ENCODE measurements at places on chromosomes 12 and 14.
A peak's percentile ranks its signal among the peaks of the same experiment; 100 is the strongest.

GRCh38 chr12:1863823-1864222 is 43.5 kb downstream of the LRTM2 start:
- DNase-seq: no peak

DNA sequence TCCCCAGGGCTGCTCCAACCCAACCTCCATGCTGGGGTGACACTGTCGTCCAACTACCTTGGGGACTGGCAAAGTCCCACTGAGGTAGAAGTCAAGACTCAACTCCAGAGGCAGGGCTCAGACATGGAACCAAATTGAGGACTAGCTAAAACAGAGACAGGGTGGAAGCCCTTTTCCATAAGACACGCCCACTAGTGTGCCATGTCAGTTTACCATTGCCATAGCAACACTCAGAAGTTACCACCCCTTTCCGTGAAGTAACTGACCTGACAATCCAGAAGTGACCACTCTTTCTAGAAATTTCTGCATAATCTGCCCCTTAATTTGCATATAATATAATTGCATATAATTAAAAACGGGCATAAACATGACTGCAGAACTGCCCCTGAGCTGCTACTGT is 409.6 kb downstream of the MED13L start:
- no peak for DNase-seq

DNA sequence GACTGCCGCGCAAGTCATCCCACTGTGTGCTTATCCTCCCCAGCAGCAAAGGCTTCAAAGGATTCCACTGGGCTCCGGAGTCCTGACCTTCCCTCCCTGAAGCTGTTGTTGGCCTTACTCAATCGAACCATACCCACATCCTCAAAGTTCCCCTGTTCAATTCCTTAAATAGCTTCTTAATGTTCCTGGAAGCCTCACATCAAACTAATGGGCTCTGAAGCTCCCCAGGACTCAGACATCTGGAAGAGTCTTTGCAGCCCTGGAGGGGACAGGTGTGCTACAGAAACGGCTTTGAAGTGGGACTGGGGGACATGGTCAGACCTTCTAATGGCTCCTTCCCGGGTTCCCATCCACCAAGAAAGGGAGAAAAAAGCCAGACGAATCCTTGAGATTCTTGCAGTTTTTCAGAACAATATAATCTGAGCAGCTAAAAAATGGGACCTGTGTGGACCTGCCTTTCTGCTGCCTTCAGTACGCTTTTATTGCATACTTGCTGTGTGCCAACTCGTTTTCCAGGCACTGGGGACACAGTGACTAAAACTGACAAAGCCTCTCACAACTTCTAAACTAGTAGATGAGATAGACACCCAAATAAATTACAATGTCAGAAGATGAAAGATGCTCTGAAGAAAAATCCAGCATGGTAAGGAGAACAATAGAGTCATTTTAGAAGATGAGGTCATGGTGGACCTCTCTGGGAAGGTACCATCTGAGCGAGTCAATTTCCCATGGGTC is 204.5 kb downstream of the MON2 start:
- no peak for DNase-seq

GRCh38 chr12:1655225-1655788 is 26.3 kb downstream of the WNT5B start:
- no peak for DNase-seq

- no peak for DNase-seq
Observed at GRCh38 chr14:94598816-94599655, 13.2 kb upstream of the SERPINA3 start.

DNA sequence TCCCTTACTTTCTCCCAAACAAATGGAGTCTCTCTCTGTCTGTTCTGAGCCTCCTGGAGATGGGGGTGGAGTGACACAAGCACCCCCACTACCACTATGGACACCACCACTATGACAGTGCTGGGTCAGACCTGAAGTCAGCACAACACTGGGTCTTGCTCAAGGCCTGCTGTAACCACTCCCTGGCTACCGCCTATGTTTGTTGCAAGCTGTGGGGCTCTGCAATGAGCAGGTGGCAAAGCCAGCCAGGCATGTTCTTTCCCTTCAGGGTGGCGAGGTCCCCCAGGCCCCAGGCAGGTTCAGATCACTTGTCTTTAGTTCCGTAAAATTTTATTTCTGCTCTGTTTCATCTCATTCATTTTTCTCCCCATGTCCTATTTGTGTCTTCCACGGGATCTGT is 349.8 kb downstream of the TMEM121 start:
- DNase-seq: no peak

- no peak for DNase-seq
Observed at GRCh38 chr14:92564344-92565039, 50.9 kb downstream of the RIN3 start.

GRCh38 chr14:23566778-23567185 is 809 bp downstream of the AP1G2 start:
- no peak for DNase-seq

DNA sequence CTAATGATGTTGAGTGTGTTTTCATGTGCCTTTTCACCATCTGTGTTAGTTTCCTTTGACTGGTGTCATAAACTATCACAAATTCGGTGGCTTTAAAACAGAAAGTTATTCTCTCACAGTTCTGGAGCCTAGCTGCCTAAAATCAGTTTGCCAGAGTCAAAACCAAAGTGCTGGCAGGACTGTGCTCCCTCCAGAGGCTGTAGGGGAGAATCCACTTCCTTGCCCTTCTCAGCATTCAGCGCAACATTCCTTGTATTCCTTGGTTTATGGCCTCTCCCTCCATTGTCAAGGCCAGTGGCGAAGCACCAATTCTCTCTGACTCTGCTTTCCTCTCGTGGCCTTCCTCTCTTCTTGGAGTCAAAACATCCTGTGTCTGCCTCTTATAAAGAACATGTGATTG is 174.2 kb upstream of the PDE3A start:
- DNase-seq: no peak

GRCh38 chr14:23432946-23433345 is 2.5 kb downstream of the MYH7 start:
- DNase-seq: no peak

- DNase-seq: no peak
Observed at GRCh38 chr12:89552376-89552775, 26.5 kb upstream of the POC1B start.

DNA sequence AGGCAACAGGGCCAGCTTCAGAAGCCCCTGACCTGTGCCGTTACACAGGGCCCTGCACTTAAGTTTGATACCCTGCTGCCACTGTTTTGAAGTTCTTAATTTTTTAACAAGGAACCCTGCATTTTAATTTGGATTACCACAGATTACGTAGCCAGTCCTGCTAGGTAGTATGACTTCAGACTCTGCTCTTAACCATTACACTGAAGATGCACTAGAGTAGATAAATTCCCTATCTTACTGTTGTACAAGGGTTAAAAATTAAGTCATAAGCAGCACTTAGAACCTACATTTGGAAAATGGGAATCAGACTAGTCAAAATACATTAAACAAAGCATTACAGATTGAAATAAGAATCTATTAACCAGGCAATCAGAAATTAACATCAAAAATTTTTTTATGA is 2.3 kb downstream of the GNPNAT1 start:
- no peak for DNase-seq

GRCh38 chr12:26678697-26679660 is 154.0 kb downstream of the ITPR2 start:
- DNase-seq: no peak

DNA sequence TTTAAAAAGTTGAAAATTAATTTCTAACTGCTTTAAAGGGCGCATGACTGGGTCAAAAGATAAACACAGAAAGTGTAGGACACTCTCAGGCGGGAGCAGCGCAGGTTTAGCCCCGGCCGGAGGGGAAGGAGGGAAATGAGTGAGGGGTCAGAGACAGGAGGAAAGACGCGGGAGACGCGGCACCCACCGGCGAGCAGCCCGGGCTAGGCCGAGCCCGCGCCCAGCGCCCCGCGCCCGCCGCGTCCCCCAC is 591 bp downstream of the GXYLT1 start:
- no peak for DNase-seq

DNA sequence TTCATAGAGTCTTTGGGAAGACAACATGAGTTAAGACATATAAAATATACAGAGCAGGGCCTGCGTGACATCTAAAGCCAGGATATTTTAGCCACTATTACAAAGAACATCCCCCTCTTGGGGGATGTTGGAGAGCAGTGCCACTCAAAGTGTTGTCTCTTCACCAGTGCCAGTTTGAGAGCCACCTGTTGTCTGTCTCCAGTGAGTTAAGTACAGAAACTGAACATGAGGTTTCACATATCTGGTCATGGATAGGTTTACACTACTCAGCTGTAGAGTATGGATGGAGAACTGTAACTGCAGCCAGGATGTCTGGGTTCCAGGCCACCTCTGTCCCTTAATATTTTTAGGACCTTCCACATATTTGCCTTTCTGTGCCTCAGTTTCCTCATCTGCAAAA is 39.1 kb downstream of the RNFT2 start:
- no peak for DNase-seq

- DNase-seq: no peak
Observed at GRCh38 chr12:81530352-81530751, 228.8 kb downstream of the PPFIA2 start.

GRCh38 chr12:66044731-66045130 is 85.8 kb downstream of the LLPH start:
- DNase-seq: no peak

- no peak for DNase-seq
Observed at GRCh38 chr14:71358209-71358931, 451.1 kb downstream of the PCNX1 start.

- no peak for DNase-seq
Observed at GRCh38 chr14:95545515-95546168, 10.8 kb downstream of the GLRX5 start.

DNA sequence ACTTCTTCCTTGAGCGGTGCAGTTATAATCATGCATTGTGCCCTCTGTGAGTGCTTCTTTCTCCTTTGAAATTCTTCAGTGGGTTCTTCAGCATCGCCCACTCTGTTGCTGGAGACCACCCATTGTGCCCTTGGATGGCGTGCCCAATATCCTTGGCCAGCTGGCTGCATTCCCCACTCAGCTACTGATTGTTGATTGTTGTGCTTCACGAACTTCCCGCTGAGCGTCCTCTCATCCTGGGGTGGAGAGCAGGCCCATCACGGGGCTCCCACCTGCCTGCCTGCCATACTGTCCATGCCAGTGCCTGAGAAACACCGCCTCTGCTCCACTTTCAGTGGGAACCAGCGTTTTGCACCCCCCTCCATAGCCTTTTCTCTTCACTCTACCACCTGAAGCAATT is 8.6 kb upstream of the SSTR1 start:
- no peak for DNase-seq

- DNase-seq: no peak
Observed at GRCh38 chr14:22541721-22542120, 47.3 kb downstream of the DAD1 start.

DNA sequence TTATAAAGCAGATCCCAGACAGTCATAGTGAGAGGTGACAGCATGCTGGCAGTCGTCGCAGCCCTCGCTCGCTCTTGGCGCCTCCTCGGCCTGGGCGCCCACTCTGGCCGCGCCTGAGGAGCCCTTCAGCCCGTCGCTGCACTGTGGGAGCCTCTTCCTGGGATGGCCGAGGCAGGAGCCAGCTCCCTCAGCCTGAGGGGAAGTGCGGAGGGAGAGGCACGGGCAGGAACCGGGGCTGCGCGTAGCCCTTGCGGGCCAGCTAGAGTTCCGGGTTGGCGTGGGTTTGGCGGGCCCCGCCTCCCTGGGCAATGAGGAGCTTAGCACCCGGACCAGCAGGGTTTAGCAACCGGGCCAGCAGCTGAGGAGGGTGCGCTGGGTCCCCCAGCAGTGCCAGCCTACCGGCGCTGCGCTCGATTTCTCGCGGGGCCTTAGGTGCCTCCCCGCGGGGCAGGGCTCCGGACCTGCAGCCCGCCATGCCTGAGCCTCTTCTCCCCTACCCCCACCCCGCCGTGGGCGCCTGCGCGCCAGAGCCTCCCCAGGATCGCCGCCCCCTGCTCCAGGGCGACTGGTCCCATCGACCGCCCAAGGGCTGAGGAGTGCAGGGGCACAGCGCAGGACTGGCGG is 451.2 kb upstream of the DCN start:
- DNase-seq: peak; percentile 5

DNA sequence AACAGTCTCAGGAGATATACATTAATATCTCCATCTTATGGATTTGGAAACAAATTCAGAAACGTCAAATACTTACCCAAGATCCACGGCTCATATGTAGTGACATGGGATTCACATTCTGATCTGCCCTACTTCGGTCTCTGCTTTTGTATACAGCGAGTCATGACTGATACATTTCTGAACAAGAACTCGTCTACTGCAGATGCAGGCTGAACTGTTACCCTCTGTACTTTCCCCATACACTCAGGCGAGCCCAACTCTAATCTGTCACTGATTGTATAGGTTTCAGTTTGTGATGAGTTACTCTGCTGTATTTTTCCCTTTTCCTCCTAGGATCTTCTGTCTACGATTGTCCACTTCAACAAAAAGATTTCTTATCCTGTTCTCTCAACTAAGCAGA is 441.6 kb downstream of the CCDC91 start:
- no peak for DNase-seq

GRCh38 chr12:10331642-10332239 is 24.1 kb downstream of the KLRD1 start:
- no peak for DNase-seq

GRCh38 chr12:113087193-113087592 is 30.7 kb downstream of the DTX1 start:
- no peak for DNase-seq

DNA sequence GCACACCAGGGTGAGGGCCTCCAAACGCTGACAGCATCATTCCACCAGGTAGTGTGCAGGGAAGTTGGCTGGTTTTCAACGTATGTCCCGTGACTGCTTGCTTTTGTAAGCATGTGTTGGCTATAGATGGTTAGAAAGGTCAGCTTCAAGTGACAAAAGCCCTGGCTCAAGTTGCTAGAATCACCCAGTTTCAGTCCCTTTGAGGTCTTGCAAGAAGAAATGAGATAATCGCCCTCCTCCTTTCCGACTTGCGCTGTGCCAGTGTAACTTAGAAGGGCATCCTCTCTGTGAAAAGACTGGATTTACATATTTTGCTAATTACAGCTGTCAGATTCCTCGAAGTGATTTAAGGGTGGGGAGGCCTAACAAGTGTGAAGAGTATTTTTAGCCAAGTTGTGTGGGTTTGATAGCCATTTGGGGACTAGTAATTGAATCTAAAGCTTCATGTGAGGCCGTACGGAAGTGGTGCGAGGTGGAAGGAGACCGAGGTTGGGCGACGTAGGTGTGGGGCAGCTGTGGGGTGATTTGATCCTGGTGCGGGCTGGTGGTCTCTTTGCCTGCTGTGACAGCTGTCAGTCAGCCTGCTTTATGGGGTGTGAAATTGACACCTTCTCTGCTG is 94.7 kb downstream of the CHST11 start:
- DNase-seq: no peak

DNA sequence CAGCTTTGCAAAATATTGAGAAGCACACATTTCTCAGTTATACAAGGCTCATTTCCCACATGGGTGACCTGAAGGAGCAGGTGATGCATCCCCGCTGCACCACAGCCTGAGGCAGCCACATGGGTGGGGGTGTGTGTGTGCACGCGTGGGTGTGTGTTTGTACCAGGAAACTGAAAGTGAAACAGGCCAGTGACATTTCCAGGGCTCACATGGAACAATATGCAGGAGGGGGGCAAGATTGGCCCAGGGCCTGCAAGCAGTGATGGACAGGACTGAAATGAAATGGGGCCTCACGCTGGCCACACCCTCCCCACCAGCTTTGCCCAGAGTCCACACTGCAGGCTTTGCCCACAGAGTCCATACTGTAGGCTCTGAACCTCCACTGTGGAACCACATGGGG is 154.2 kb upstream of the PARP11 start:
- DNase-seq: peak; percentile 54

GRCh38 chr12:107320929-107321631 is 227.7 kb upstream of the CRY1 start:
- DNase-seq: peak; percentile 49

GRCh38 chr12:27951898-27952297 is 20.6 kb downstream of the PTHLH start:
- no peak for DNase-seq

All from stimulated activated CD8-positive, alpha-beta memory T cell treated with anti-CD3 and anti-CD28 coated beads, Interleukin-4, amount 100 ng/mL, for 4 hours (primary cell).